Activated naive CD4-positive, alpha-beta T cell treated with anti-CD3 and anti-CD28 coated beads, Interleukin-2, amount 50 U/mL, for 16 hours (primary cell): ENCODE measurements at places on chromosomes 3 and 15.

GRCh38 chr3:71419369-71419768, 164.2 kb downstream of the FOXP1 start:
- no peak for DNase-seq

- no peak for DNase-seq
These were observed 163.4 kb downstream of the CHDH start for GRCh38 chr3:53682807-53683206.

GRCh38 chr15:85789496-85789875, 5.2 kb downstream of the KLHL25 start:
- no peak for DNase-seq

GRCh38 chr3:14602804-14603644, 48.5 kb upstream of the CCDC174 start:
- no peak for DNase-seq
